CD4-positive, alpha-beta T cell treated with Interleukin-15 for 4 hours (primary cell): ENCODE measurements at places on chromosomes 2 and 18.

- DNase-seq = no peak
These were observed 23.3 kb upstream of the ALPI start for GRCh38 chr2:232432598-232433184.

GRCh38 chr2:190722061-190722759, 73.3 kb downstream of the NAB1 start:
- DNase-seq = no peak

DNA sequence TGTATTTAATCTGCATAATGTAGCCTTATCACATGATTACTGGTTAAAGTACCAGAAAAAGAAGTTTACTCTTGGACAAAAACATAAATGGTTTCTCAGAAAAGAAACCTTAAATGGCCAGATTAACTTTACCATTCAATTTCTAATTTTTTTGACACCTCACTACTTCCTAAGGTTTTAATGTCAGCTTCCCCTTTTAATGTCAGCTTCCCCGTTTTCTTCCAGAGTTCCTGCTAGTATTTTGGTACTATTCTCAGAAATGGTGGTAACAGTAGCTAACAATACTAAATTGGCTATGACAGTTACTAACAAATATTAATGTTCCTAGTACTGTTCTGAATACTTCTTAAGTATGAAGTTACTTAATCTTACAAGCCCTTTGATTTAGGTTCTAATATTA, 22.4 kb upstream of the SLC8A1 start:
- DNase-seq = no peak

DNA sequence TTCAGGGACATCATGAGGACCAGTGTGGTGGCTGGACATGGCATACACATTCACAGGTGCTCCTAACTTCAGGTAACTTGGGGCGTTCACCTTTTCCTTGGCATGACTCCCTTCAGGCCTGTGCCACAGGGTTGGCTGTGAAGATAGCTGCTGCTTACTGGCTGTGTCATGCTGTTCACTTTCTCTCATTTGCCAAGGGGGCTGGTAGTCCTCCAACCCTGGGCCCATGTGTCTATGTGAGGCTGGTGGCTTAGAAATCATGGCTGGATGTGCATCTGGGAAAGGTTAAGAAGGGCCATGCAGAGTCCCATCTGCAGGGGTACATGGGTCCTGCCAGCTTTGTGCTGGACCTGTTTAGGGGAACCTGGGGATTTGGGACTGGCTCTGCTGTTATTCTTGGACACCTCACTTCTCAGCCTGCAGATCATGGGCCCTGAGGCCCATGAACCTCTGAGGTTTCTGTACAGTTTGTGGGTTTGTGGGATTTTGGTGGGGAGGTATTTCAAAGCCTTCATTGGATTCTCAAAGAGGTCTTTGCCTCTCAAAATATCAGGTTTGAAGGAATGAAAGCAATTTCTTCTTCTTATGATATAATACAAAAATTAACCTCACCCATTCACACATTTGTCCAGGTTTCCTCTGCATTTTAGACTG, 62.9 kb downstream of the FHOD3 start:
- no peak for DNase-seq

DNA sequence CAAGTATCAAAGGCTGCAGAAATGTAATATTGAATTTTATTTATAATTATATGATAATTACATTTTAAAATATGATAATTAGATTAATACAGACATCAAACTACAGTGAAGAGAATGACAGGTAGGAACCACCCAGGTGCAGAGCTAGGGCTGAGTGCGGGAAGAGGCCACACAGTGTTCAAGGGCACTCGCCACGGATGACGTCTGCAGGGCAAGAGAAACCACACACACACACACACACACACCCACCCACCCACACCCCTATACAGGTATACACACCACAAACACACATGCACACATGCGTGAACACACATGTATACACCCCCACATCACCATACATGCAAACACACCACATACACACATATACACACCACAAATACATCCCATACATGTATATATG, 41.2 kb downstream of the MBP start:
- no peak for DNase-seq

DNA sequence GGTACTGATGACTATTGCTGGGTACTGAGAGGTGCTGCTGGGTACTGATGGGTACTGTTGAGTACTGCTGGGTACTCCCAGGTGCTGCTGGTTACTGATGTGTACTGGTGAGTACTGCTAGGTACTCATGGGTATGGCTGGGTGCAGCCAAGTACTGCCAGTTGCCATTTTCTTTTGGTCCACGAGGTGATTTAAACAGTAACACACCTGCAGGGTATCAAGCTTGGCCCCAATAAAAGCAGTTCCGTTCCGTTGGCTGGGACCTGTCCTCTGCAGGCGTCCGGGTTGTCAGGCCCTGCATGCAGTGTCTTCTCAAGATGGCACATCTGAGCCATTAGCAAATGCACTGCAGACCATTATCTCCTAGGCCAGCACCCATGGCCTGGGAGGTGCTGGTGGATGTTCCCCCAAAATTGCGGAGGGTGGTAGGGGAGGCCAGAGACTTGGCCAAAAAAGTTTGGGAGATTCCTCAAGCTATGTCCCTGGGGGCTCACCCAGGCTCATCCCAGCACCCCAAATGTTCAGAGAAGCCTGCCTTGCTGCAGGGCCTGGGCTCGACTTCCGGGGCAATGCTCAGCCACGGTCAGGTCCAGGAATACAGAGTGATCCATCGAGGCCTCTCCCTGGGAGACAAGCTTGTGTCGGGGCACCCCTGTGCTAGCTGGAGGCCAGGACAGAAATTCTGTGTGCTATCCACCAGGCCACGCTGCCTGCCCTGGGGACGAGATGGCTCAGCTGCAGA, 165.2 kb downstream of the TWIST2 start:
- DNase-seq = no peak

GRCh38 chr2:219056176-219056895, 4.4 kb downstream of the IHH start:
- DNase-seq = no peak

GRCh38 chr2:124319577-124319976, 294.5 kb downstream of the CNTNAP5 start:
- DNase-seq = no peak

DNA sequence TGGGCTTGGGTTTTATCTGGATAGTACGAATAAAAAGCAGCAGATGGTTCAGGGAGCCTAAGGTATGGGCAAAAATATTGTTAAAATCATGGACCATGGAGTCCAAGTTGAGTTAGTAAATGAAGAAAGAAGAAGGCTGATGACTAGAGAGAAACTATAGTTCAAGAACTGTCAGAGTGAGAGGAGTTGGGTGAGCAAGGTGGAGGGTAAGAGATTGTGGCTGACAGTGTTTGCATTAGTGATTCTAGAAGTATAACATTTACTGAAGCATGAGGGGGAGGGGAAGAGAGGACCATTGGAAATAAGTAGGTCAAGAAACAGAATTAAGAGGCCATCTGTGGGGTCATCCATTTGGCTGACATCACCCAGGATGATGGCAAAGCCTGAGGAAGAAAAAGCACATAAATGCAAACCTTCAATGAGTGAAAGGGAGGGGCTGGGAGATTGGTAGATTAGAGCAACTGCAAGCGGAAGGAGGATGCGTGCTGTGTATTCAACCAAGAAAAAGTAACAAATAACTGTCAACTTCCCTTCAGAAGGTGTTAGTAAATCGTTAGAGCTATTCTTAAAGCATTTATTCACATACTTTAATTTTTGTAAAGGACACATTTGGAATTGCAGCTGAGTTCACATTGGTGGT, 392.8 kb downstream of the TSN start:
- DNase-seq = no peak

GRCh38 chr2:241746084-241746483, 11.7 kb downstream of the D2HGDH start:
- DNase-seq = no peak

GRCh38 chr2:27014771-27015433, 17.9 kb upstream of the TMEM214 start:
- DNase-seq = no peak

DNA sequence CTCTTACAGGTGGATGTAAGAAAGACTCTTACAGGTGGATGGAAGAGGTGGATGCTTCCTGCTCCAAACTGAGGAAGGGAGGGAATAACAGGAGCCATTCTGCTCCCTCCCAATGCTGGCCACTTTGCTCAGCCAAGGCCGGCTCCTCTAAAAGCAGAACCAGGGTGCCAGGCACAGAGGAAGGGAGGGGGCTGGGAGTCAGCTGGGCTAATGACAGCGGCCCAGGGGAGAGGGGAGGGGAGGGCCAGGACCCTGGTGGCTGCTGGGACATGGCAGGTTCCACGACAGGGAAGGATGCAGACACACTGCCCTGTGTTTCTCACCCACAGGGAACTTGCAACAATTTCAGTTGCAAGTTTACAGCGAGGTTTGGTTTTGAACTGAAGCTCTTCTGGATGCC, 173.4 kb downstream of the ANAPC1 start:
- no peak for DNase-seq

DNA sequence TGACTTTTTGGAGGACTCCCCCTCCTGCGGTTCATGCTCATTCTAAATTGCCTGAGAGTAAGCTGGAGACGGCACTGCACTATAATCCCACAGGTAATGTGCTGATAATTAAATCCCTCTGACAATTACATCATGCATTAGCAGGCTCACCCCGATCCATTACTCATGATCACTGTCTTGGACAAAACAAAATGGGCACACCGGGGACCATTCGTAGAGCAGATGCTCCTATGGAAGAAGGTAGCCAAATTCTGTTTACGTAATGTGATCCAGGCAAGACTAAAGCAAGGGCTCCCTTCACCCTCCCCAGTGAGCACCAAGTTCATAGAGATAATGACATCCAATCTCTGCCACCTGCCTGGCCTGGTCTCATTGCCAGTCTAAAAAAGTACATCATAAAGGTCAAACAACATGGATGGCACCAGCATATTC, 657.1 kb upstream of the SOX11 start:
- DNase-seq = no peak
